Psoas muscle (tissue), 8 donors: ENCODE measurements at places on chromosomes 2 and 18. TPM values are rescaled to one million over a fixed set of nuclear protein-coding genes. Genes with fewer than 3 reads are reported as not detected.

CDK5R2 gene
- not detected for total RNA-seq

AQP12A gene
- not detected for total RNA-seq

SERPINB12 gene
- total RNA-seq, result not detected

IL1RN gene
- 0.19 TPM for total RNA-seq

UCN gene
- not detected for total RNA-seq

SRD5A2 gene
- 0.10 TPM for total RNA-seq

GAL3ST2 gene
- not detected for total RNA-seq

AKAIN1 gene
- total RNA-seq, result not detected

AQP4 gene
- total RNA-seq, result 9.6 TPM

WDR75 gene
- total RNA-seq, result 17.4 TPM

TYMS gene
- 0.32 TPM for total RNA-seq

TRABD2A gene
- total RNA-seq, result 0.60 TPM

MARCHF4 gene
- total RNA-seq, result not detected

HMSD gene
- total RNA-seq, result not detected

SPP2 gene
- total RNA-seq, result not detected

ZNF521 gene
- total RNA-seq, result 13.2 TPM

SERPINB11 gene
- total RNA-seq, result not detected

FAM117B gene
- 0.80 TPM for total RNA-seq

CYP27C1 gene
- total RNA-seq, result 0.13 TPM

TMEM37 gene
- 1.7 TPM for total RNA-seq

CFAP65 gene
- not detected for total RNA-seq

CRYBA2 gene
- total RNA-seq, result not detected

MARCO gene
- total RNA-seq, result 1.6 TPM

ELOA2 gene
- not detected for total RNA-seq

ACADL gene
- total RNA-seq, result 7.8 TPM

KIF5C gene
- total RNA-seq, result 1.1 TPM

FRZB gene
- 19.8 TPM for total RNA-seq

MPP4 gene
- total RNA-seq, result not detected

SIX3 gene
- 0.20 TPM for total RNA-seq
